Activated T-cell treated with anti-CD3 and anti-CD28 coated beads, Interleukin-2, amount 50 U/mL, for 4 hours (primary cell): ENCODE measurements at places on chromosomes 2 and 18. TPM values are rescaled to one million over a fixed set of nuclear protein-coding genes. Genes with fewer than 3 reads are reported as not detected.

- DNase-seq: no peak
Measured at GRCh38 chr2:58010599-58010998, 36.0 kb upstream of the VRK2 start.

DNA sequence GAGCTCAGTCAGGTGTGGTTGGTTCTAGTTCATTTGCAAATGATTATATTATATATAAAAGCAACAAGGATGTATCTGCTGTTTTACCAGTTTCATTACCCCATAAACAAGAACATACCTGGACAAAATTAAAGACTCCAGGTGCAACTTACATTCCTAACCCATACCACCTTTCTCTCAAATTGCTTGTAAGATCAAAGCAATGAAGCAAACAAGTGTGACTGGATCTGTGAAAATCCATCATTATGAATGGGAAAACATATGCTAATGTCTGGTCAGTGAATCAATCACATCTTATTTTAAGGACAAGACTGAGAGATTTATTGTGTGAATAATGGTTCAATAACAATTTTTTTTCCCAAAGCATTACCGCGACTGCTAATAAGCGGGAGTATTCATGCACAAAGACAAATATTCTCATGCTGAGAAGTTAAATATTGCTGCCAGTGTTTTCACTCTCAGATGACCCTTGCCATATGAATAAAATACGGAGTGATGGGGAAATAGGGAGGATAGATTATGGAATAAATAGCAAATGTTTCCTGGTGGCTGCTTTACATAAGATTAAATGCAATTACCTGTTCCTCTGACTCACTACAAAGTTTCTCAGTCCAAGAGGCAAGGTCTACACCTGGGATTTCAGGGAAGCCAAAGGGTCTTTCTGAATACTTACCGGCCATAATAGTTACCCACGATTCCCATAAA is 59.3 kb downstream of the WDR75 start:
- no peak for DNase-seq

DNA sequence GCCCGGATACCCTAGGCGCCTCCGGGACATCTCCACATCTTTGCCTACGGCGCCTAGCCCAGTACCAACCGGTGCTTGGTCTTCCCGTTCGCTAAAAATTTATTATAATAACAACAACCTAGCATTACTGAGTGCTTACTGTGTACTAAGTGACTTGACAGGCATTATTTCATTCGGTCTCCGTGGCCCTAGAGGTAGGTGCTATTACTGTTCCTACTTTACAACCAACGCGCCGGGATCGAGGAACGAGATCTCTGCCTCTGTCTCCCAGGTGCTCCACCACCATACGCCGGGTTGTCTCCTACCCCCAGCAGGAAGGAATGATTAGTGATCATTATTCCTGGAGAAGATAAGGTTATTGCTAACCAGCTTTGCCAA is 657 bp upstream of the BIN1 start:
- DNase-seq: no peak

DNA sequence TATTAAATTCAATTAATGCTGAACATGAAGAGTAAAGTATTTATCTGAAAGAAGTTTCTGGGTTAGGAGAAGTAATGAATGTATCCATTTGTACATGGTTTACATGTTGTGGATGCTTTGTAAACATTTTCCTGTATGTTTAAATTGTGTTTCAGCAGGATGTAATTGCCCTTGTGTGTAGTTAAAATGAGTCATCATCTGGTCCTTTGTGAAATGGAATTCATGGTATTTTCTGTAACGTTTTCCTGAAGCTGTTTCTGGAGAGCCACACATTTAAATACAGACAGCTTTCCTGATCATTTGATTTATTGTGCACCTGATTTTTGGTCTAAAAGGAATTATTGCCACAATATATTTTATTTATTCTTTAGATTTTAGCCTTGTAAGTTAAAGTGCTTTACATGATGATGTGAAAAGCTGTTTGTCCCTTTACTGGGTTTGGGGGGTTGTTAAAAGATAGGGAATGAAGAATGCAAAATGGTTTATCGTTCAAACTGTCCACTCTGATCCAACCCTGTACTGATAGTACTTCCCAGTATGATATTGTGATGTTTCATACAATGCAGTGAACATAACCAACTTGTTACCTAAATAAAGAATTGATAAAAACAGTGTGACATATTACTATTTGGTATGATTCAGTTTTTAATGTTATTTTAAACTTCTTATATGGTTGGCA is 41.7 kb upstream of the SLC3A1 start:
- no peak for DNase-seq

- DNase-seq: no peak
Measured at GRCh38 chr2:26580751-26581150, 60.4 kb downstream of the CIB4 start.

DNA sequence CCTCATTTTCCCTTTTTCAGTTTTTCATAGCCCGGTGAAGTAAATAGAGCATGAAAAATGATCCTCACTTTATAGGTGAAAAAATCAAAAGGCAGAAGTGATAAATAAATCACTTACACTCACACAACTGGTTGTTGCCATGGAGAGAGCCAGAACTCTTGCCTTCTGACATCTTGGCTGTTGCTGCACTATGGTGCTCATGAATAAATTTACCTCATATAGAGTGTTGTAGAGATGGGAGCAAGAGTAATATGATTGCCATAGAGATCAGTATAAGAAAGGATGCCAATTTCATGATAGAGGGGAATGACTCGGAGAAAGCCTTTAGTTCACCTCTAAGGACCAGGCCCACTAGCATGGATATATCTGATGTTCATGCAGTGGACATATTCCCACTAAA is 82.5 kb upstream of the TMEM178A start:
- no peak for DNase-seq

Gene TBC1D8
- 0.58 TPM for total RNA-seq

Gene PROM2
- 0.63 TPM for total RNA-seq

Gene TMEM37
- total RNA-seq: 0.11 TPM

Gene CCDC148
- total RNA-seq: not detected

Gene POTEI
- total RNA-seq: not detected
